ENCODE measurements at places on chromosomes 16 and 17.

GRCh38 chr16:77910021-77910420 is 112.3 kb upstream of the CLEC3A start:
- DNase-seq, result no peak

DNA sequence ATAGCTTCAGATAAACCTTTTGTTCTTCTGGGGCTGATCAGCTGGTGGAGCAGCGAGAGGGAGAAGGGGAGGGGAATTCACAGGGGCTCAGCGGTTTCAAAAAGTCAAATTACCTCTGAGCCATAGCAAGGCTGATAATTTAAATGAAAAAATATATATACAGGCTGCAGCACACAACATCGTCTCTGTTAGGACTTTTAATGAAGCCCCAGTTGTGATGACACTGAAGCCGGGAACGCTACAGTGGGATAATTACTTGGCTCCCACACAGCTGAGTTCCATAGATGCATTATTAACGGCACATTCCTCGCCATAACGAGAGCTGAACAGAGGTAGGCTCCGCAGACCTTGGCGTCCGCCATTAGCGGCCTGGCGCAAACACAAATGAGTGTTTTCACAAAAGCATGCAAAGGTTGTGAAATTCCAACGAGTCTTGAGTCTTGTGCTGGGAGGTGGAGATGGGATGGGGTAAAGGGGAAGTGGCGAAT is 216.0 kb downstream of the C16orf78 start:
- DNase-seq, result no peak

- DNase-seq, result no peak
These were observed 35.6 kb upstream of the CACNG4 start for GRCh38 chr17:66928949-66929348.

DNA sequence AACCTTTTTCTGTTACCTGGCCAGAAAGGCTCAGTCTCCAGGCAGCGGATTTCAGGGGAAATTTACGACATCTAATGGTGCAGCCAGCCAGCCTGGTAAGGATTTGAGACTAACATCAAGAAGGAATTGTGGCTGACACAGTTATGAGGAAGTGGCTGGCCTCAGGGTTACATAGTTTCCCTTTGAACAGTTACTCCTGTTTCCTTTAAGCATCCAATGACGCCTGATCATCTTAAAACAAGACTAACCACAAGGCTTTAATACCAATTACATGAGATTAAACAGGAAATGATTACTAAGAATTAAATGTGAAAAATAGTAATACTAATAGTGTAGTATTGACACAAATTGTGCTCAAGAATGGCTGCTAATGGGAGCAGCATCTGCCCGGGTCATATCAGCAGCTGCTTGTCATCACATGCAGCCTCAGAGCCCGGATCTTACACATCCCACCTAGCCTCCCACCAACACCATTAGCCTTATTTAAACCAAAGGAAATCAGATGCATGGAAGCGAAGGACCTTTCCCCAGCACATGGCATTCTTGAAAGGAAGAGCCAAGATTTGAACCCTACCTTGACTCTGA is 431.8 kb downstream of the PMP22 start:
- DNase-seq, result no peak

DNA sequence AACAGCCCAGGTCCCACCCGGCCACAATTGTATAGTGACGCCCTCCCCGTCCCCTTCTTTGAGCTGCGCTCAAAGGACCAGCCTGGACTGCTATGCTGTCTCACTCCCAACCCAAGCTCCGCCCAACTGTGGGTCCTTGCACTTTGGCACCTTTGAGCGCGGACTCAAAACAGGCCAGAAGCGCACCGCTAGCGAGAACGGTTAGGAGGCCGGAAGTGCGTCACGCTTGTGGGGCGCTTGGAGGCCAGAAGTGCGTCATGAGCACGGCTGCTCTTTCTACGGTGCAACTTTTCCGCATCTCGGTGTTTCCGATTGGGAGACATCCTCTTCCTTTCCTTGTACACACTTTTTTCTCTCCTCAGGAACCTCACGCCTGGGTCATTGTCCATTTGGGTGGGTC is at the start of gene ZNF19:
Gene ZNF19, minus strand, starts transcription at position 203 of the 400 bp plus-strand sequence. CDS start 7,210 bp downstream, outside the sequence.
- DNase-seq, result no peak

GRCh38 chr17:26782153-26782552 is 511.8 kb upstream of the WSB1 start:
- no peak for DNase-seq

GRCh38 chr16:25905810-25906209 is 214.1 kb downstream of the HS3ST4 start:
- DNase-seq, result no peak

GRCh38 chr17:8846768-8847211 is 20.7 kb downstream of the PIK3R6 start:
- DNase-seq, result no peak

GRCh38 chr17:39236981-39237441 is 11.3 kb upstream of the STAC2 start:
- DNase-seq, result no peak

DNA sequence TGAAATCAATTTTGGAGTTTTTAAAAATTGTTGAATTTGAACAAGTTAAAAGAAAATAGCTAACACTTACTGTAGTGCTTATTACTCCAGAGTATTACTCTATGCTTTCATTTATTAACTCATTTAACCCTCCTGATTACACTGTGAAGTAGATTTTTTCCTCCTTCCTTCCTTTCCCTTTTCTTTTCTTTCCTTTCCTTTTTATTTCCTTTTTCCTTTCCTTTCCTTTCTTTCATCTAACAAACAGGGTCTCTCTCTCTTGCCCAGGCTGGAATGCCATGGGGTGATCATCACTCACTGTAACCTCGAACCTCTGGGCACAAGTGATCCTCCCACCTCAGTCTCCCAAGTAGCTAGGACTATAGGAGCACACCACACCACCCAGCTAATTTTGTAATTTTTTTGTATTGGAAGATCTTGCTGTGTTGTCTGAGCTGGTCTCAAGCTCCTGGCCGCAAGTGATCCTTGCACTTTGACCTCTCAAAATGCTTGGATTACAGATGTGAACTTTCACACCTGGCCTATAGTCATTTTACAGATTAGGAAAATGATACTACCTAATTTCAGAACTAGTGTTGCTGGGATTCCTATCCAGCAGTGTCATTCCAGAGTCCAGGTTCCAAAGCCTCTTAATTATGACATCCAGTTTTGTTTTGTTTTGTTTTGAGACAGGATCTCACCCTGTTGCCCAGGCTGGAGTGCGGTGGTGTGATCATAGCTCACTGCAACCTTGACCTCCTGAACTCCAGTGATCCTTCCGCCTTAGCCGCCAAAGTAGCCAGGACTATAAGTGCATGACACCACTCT is 59.9 kb downstream of the TAOK1 start:
- no peak for DNase-seq

DNA sequence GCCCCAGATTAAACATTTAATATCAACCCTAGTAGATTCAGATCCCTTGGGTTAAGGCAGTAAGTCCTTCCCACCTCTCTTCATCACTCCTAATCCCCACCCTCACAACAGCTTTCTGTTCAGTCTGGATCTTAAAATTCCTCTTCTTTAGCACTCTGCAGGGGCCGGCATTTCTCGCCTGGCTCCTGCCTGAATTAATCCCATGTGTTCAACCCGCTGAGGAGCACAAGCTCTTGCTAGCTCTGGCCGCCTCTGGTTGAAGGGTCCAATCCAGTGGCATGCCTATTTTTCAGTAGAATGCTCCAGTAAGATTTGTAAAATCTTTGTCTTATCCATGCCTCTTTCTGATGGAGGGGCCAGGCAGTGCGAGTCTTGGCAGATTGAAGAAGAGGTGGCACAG is 59.2 kb downstream of the CYB5B start:
- no peak for DNase-seq

- DNase-seq, result no peak
These were observed 80.8 kb upstream of the HSBP1 start for GRCh38 chr16:83727018-83727417.

GRCh38 chr17:41656249-41657023 is 32.1 kb upstream of the KRT17 start:
- DNase-seq, result no peak

DNA sequence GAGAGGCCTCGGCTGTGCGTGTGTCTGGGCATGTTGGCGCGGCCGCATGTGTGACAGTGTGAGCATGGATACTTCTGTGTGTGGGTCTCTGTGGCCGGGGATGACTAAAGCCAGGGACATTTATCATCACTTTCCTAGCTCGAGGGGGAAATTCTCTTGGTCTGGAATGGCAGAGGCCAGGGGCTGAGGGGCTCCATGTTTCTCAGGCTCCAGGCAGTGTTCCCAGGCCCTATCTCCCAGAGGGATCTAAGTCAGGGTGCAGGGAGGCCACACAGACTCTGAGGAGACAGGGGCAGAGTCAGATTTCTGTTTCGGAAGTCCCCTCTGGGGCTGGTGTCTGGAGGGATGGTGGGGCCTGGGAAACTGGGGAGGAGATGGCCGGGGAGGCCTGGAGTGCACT is 23.7 kb upstream of the SPNS2 start:
- no peak for DNase-seq

- no peak for DNase-seq
These were observed 391.4 kb upstream of the MAF start for GRCh38 chr16:79991969-79992368.

GRCh38 chr17:633133-633532 is 81.5 kb downstream of the VPS53 start:
- no peak for DNase-seq

DNA sequence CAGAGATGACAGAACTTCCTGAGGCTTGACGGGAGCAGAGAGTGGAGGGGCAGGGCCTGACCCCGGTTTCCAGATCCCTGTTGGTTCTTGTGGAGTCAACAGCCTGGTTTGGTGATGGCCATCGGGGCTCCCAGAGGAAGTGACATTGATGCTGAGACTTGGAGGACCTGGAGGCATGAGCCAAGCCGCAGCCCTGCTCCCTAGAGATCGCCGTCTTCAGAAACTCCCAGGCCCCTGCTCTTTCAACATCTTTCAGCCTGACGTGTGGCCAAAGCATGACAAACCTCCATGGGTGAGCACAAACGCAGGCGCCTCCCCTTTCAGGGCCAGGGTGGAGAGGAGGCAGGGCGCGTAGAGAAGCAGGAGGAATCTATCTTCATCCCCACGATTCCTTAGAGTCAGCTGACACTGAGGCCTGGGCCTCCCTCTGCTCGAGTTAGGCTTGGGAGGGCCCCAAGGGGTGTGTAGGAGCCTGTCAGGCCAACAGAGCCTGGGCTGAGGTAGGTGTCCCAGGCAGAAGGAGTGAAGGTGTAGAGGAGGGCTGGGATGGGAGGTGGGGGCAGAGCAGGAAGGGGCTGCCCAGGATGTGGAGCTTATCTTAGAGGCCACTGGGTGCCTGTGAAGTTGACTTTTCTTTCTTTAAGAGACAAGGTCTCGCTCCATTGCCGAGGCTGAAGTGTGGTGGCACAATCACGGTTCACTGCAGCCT is 56.1 kb upstream of the MED9 start:
- DNase-seq, result no peak

GRCh38 chr17:29043539-29044145 is 701 bp downstream of the PIPOX start:
- DNase-seq, result no peak
